ENCODE measurements at places on chromosomes 1 and 21.

DNA sequence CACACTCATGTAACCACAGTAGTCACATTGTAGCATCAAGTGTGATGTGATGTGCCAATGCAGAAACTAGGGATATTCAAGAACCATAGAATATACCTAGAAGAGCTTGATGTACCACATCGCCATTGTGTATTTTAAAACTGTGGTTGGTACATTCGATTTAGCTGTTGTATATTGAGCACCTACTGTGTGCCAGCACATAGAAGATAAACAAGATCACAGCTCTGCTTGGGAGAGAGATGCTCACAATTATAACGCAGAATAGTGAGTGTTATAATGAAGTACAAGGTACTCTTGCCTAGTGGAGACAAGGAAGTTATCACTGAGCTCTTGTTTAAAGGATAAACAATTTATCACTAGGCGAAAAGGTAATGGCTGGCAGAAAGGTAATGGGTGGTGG is 4.7 kb downstream of the BTF3L4 start:
- peaks cover 4% of the 10 kb centered on the region for H3K36me3 ChIP-seq
- no peak overlapping the region for H3K4me3 ChIP-seq
- H3K27ac ChIP-seq, result no peak overlapping the region
- H3K27me3 ChIP-seq, result no peaks in the 10 kb centered on the region
- H3K4me1 ChIP-seq, result peaks cover 4% of the 10 kb centered on the region
- no peak for DNase-seq

DNA sequence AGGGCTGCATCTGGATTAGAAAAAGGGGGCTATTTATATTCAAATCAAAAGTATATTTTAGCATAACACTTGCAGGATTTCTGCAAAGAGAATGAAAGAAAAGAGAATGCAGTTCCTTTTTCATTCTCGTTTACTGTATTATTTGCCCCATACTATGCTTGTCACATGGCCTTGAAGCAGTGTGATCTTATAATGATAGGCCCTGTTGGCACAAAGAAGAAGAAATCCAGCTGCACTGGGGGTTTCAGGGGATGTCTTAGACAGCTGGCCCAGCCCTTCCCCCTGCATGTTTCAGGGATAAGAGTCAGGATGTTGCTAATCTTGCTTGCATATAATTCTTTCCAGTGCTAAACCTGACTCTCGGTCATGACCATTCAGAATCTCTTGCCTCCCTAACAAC is 369.5 kb downstream of the SEC16B start:
- no peaks in the 10 kb centered on the region for H3K36me3 ChIP-seq
- DNase-seq, result no peak
- no peak overlapping the region for H3K4me3 ChIP-seq
- no peaks in the 10 kb centered on the region for H3K4me1 ChIP-seq

DNA sequence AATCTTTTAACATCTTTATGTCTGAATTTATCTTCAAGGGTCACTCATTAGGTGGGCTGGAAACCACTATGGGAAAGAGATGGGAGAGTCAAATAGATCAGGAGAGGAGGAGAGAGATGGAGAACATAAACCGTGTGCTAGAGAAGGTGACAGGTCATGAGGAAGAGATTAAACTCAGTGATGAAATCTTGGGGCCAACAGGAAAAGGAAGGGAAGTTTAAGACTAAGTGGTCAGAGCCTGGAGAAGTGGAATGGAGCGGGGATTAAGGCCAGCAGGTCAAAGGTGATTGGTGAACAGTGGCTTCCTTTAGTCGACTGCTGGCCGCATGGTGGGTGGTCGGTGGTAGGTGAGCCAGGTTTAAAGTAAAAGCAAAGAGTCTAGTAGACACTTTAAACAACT is 169.3 kb upstream of the IVNS1ABP start:
- H3K36me3 ChIP-seq, result no peaks in the 10 kb centered on the region
- no peak overlapping the region for H3K27ac ChIP-seq
- no peak for DNase-seq

GRCh38 chr21:38927776-38928175 is 122.0 kb downstream of the ETS2 start:
- H3K27ac ChIP-seq, result no peak overlapping the region
- no peaks in the 10 kb centered on the region for H3K36me3 ChIP-seq
- no peaks in the 10 kb centered on the region for H3K4me1 ChIP-seq
- no peak overlapping the region for H3K4me3 ChIP-seq

DNA sequence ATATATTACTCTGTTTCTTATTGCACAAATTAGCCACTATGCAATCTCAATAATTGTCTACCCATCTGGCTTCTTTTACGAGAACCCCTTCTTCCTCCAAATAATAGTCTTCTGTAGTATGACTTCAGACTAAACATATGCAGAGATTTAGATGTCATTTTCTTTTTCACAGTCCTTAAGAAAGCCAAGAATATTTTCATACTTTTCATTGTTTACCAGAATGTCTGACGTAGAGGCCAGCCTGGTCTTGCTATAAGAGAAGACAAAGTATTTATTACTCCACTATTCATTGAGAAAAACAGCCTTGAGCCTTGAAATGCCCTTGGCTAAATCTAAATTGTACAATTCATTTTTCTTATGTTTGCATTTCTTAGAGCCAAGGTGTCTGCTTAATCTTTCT is 714.9 kb upstream of the CXADR start:
- no peaks in the 10 kb centered on the region for H3K36me3 ChIP-seq
- H3K4me1 ChIP-seq, result no peaks in the 10 kb centered on the region
- no peaks in the 10 kb centered on the region for H3K27me3 ChIP-seq
- no peak overlapping the region for H3K4me3 ChIP-seq
- H3K27ac ChIP-seq, result no peak overlapping the region
- no peak for DNase-seq

DNA sequence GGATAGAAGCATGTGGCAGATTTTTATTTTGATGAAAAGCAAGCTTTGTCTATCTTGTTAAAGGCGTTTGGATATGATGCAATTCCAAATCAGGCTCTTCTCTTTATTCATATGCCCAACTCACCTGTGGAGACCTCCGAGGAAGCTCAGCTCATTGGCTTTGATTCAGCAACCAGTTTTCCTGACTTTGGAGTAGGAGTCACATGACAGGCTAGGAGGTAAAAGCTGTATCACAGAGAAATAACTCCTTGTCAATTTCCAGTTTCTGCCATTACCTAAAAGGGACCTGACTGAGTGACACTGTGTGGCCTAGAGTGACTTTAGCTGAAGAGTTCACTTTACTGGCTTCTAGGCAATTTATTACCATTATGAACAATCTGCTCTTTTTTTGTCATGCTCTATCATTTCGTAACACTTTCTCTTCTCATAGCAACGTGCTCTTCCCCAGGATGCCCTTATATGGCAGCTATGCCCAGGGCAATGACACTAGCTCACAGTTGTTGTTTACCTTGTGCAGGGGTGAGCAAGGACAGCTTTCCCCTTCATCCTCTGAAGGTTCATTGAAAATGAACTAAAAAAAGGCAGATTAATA is 107.2 kb downstream of the KCNK1 start:
- H3K36me3 ChIP-seq, result no peaks in the 10 kb centered on the region
- H3K4me1 ChIP-seq, result no peaks in the 10 kb centered on the region
- H3K27ac ChIP-seq, result no peak overlapping the region
- H3K27me3 ChIP-seq, result no peaks in the 10 kb centered on the region
- H3K4me3 ChIP-seq, result no peak overlapping the region

DNA sequence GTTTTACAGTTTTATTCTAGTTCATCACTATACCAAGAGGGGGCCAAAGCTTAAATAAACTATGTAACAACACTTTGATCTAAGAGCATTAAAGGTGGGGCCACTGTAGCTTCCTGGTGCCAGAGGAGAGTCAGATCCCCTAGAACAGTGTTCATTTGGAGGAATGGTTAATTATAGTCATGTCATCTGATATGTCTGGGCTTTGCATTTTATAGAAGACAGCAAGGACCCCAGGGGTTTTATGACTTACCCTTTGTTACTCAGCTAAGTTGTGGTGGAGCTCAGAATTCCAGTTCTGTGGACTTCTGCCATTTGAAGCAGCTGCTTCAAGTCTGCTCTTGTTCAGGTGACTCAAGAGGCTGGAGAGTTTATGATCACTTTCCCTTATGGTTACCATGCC is 16.7 kb downstream of the KDM4A start:
- no peaks in the 10 kb centered on the region for H3K4me1 ChIP-seq
- H3K27me3 ChIP-seq, result no peaks in the 10 kb centered on the region
- H3K36me3 ChIP-seq, result peaks cover 35% of the 10 kb centered on the region
- no peak for DNase-seq
- no peak overlapping the region for H3K4me3 ChIP-seq

- H3K4me3 ChIP-seq, result no peak overlapping the region
- peaks cover 5% of the 10 kb centered on the region for H3K4me1 ChIP-seq
- no peak overlapping the region for H3K27ac ChIP-seq
- no peaks in the 10 kb centered on the region for H3K36me3 ChIP-seq
- peak; percentile 7 for DNase-seq
Observed at GRCh38 chr1:40162753-40163441, 1.7 kb downstream of the RLF start.

DNA sequence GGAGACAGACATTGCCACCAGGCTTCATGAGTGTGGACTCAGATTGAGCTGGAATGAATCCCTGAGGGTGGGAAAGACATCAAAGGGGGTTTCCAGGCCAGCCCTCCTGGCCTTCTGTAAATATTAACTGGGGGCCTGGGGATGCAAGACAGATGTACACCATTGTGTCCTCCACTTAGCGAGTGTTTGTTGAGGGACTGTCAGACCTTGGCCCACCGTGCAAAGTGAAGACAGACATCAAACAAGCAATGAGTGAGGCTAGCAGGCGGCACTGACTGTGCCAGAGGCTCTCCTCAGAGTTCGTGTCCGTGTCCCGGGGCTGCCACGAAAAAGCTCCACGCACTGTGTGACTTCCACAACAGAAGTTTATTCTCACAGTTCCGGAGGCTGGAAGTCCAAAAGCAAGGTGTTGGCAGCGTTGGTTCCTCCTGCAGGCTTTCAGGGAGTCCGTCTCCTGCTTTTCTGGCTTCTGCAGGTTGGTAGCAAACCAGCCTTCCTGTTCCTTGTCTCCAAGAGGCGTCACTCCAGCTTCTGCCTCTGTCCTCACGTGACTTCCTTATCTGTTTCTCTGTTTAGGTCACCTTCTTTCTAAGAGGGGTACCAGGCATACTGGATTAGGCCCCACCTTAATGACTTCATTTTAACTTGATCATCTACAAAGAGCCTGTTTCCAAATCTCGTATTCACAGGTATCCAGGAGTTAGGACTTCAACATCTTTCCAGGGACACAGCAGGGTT is 59.1 kb downstream of the DISP3 start:
- DNase-seq, result peak; percentile 57
- H3K27me3 ChIP-seq, result no peaks in the 10 kb centered on the region
- no peak overlapping the region for H3K27ac ChIP-seq
- H3K4me3 ChIP-seq, result no peak overlapping the region
- H3K36me3 ChIP-seq, result no peaks in the 10 kb centered on the region

DNA sequence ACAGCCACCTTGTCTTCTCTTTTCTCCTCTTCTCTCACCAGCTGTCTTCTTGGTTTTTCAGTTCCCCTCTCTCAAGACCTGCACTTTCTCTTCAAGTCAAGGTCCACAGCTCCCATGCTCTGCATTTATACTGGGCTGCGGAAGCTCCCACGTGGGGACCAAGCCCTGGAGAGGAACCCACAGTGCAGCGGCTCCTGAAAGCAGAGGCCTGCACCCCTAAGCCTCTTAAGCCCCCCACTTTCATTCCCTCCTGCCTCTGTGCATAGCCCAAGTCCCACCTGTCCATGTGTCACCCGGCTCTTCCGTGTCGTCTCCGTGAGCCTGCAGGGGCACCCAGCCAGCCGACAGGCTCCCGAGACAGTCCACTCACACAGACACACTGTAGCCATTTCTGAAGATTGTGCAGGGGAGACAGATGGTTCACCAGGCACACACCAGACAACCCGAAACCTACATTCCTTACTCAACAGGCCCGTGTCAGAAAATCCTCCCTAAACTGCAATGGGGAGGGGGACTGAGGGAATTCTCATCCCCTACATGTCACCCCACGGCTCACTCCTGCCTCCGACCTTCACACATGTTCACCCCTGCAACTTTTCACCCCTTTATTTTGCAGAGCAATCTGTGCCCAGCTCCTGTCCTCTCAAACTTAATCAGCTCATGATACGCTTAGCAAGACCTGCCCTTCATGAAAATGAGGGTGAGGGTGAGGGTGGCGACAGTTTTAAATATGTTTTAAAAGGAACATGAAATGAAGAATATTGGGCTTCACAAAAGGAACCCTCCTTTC is 6.3 kb downstream of the MX2 start:
- no peaks in the 10 kb centered on the region for H3K36me3 ChIP-seq
- no peak overlapping the region for H3K4me3 ChIP-seq
- no peak overlapping the region for H3K27ac ChIP-seq
- no peaks in the 10 kb centered on the region for H3K4me1 ChIP-seq
- H3K27me3 ChIP-seq, result no peaks in the 10 kb centered on the region

DNA sequence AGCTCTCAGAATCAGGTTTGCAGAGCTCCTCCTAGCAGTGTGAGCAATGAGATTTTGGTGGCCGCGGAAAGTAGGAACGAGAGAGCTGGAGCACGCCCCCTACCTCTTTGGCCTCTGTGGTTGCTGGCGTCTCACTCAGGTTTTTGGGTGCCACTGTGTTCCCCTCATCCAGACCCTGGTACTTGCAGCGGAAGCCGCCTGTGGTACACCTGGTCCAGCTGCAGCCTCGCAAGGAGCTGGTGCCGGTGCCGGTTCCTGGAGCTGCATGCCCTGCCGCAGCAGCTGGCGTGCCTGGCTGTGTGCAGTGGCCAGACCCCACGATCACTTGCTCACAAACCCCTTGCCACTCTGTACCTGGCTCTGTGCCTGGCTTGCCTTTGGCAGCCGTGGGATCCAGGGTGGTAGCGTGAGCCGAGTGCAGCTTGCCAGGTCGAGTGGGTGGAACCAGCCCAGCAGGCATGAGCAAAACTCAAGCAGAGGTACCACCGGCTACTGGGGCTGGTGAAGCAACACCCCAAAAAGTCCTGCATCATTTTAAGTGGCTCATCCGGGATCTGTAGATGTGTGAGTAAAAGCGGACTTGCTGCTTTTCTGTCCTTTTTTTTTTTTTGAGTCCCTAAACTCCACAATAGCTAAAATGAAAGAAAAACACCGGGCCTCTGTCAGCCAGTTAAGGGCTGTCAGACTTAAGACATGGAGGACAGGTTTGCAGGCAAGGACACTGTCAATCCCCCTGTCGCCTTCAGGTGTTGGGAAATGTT is 844.9 kb downstream of the KCNT2 start:
- no peaks in the 10 kb centered on the region for H3K27me3 ChIP-seq
- no peak for DNase-seq
- H3K27ac ChIP-seq, result no peak overlapping the region
- no peak overlapping the region for H3K4me3 ChIP-seq
- no peaks in the 10 kb centered on the region for H3K4me1 ChIP-seq

GRCh38 chr1:163565166-163565565 is 243.4 kb downstream of the NUF2 start:
- peaks cover 4% of the 10 kb centered on the region for H3K4me1 ChIP-seq
- no peak overlapping the region for H3K27ac ChIP-seq
- DNase-seq, result peak; percentile 29
- no peaks in the 10 kb centered on the region for H3K27me3 ChIP-seq
- H3K4me3 ChIP-seq, result no peak overlapping the region

GRCh38 chr1:55555956-55556725 is 341.0 kb upstream of the USP24 start:
- peak; percentile 80 for DNase-seq
- H3K27me3 ChIP-seq, result no peaks in the 10 kb centered on the region
- H3K27ac ChIP-seq, result no peak overlapping the region
- H3K4me3 ChIP-seq, result no peak overlapping the region

GRCh38 chr1:242602001-242602400 is 77.5 kb upstream of the PLD5 start:
- H3K4me3 ChIP-seq, result no peak overlapping the region
- no peaks in the 10 kb centered on the region for H3K27me3 ChIP-seq
- no peak for DNase-seq
- H3K27ac ChIP-seq, result no peak overlapping the region
- no peaks in the 10 kb centered on the region for H3K4me1 ChIP-seq

Data from mesendoderm (in vitro differentiated cells).